ENCODE measurements at places on chromosomes 12 and 14.

- no peak for DNase-seq
Observed at GRCh38 chr12:31600252-31600651, 9.3 kb upstream of the DENND5B start.

- DNase-seq = no peak
Observed at GRCh38 chr14:33420051-33420627, 481.5 kb downstream of the NPAS3 start.

DNA sequence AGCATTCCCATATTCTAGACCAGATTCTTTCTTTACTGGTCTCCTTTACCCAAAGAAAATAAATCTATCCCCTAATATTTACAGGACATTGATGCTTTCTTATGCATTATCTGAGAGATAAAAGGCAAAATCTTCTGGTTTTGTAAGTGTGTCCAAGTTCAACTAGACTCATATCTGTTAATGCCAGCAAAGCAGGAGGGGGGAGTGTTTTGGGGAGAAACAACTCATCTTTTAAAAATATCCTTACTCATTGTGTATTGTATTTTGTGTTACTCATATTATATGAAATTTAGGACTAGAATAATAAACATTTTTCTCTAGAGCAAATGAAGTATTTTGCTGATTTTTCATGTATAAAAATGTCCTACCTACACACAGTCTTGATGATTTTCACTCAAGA is 54.8 kb downstream of the SAMD4A start:
- DNase-seq = no peak

- DNase-seq = no peak
Observed at GRCh38 chr12:124388679-124389137, 93.8 kb downstream of the RFLNA start.

DNA sequence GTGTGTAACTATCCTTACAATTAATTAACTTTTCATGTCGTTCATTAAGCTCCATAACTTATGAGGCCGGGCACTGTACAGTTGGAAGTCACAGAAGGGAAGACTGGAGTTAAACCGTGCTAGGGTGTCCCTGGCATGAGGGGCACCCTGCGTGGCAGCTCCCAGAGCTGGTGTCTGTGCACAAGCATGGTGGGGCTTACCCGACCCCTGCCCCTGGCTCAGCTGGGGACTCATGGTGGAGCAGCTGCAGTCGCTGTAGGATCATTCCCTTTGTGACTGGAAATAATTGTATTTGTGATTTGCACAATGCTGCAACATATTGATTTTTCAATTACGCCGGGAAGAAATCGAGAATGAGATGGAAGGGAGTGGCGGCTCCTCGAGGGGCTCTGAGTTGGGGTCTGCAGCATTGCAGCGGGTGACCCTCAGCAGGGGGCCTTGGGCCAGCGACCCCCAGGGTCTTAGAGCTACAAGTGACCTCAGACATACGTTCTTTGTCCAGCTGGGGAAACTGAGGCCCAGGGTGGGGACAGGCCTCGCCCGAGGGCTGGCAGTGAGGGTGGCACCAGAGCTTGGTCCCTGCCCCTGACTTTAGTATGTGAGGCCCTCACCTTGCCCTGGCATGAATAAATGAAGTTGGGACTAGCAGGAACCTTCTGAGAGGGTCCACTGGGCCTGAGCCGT is 125.4 kb downstream of the KIF26A start:
- DNase-seq = no peak

DNA sequence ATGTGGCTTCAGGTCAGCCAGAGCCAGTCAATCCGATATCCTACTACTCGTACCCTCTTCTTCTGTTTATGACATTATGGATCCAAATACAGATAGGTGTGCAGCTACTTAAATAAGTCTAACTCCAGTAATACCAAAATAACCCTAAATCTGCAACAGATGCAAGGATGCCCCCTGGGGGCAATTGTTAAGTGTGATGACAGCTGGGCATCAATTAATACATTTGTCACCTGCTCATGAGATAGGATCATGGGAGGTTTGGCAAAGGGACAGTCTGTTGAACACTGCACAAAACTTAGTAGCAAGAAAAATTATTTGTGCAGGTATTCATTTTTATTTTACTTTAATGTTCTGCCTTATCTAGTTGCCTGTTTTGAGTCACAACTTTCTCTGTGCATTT is 83.2 kb downstream of the SLC38A6 start:
- DNase-seq = no peak

- no peak for DNase-seq
Observed at GRCh38 chr12:54616933-54617680, 17.6 kb downstream of the LACRT start.

- no peak for DNase-seq
Observed at GRCh38 chr12:41189395-41190251, 1.5 kb downstream of the PDZRN4 start.

GRCh38 chr12:62749586-62749985 is 185.4 kb downstream of the PPM1H start:
- DNase-seq = no peak

- DNase-seq = no peak
Observed at GRCh38 chr12:105899589-105899988, 239.2 kb downstream of the NUAK1 start.

- no peak for DNase-seq
Observed at GRCh38 chr14:99246536-99247097, 25.4 kb downstream of the BCL11B start.

GRCh38 chr12:68016136-68016535 is 26.9 kb downstream of the IFNG-AS1 start:
- no peak for DNase-seq

- no peak for DNase-seq
Observed at GRCh38 chr12:9364224-9365176, 156.3 kb upstream of the PZP start.

- no peak for DNase-seq
Observed at GRCh38 chr12:123187637-123188036, 36.7 kb upstream of the PITPNM2 start.

DNA sequence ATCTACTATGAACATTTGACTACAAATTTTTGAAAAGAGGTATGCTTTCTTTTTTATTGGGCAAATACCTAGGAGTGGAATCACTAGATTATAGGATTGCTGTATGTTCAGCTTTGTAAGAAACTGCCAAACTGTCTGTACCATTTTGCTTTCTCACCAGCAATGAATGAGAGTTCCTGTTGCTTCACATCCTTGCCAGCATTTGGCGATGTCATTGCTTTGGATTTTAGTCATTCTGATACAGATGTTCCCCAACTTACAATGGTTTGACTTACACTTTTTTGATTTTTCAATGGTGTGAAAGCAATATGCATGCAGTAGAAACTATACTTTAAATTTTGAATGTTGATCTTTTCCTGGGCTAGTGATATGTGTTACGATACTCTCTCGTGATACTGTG is 328.7 kb downstream of the RAD51B start:
- DNase-seq = no peak

DNA sequence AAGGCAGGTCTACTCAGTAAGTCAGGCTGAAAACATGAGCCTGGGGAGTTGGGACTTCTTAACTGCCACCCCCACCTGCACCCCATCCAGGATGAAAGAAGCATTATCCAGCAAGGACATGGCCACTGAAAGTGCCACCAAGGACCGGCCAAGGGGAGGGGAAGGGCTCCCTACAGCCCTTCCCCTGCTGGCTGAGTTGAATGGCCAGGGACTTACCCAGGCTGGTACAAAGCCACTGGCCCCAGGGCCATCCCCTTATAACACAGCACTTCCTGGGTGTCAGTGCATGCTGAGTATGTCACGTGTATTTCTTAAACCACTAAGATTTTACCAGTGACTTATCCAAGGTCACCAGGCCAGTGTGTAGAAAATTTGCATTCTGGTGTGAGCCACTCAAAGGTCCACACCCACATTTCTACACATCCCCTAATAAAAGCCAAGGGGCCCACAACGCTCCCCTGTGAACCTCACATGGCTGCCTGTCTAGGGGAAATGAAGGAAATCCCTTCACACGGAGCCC is 29.3 kb upstream of the ZFP36L1 start:
- peak; percentile 70 for DNase-seq

- peak; percentile 94 for DNase-seq
Observed at GRCh38 chr12:51025836-51026638, at the start of gene SLC11A2. Gene SLC11A2 (minus strand): TSS chr12:51026384. CDS start chr12:51010728, 15,656 bp downstream.

DNA sequence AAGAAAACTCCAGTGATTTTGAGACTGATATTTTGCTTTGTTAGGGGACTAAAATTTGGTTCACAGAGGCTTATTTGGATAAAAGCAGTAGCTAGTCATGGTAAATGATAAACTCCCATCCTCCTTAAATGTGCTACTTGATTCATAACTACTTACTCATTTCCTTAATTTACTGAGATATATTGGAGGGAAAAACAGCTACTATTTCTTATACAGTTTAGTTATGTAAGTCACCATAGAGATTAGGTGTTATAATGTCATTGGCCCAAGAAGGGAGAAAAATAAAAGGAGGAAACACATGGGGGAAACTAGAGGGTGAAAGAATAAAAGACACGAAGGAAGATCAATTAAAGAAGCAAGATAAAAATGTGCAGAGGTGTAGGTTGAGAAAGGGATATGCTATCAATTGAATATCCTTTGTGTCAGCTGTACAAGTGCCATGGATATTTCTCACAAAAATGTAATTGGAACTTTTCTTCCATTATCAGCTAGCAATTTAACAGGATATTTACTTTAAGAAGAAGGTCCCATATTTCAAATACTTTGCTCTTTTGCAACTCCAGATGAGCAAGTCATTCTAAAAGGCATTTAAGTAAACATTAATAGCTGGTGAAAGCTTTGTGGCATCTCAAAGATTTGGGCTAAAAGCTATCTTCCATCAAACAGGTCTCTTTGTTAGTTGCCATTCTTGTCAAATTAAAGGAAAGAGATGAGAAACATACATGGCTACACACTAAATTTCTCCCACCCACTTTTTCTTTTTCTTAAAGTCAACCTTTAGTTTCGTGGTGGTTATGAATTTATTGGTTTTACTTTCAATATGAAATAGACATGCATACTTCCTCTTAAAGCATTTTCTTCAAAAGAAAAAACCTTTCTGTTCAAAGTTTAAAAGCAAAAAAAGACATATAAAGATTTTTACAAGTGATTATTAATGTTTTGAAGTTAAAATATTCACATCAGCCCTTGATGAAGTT is 439.5 kb downstream of the CCER1 start:
- DNase-seq = no peak

DNA sequence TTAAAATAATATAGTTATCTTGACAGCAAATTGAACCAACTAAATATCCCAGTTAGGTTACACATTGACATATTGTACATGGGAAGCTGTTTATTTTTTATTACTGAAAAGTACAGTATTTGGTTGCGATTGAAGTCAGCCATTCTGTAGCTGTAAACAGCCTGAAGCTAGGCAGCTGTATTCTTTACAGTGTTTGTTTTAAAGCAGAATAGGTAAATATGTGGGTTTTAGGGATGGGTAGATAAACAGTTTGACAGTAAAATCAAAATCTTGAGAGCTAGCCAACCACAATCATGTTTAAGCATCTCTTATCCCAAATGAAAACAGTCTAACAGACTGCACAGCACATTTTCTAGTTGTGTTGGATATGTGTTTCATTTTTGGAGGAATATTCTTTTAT is 45.7 kb downstream of the TTC6 start:
- DNase-seq = no peak

DNA sequence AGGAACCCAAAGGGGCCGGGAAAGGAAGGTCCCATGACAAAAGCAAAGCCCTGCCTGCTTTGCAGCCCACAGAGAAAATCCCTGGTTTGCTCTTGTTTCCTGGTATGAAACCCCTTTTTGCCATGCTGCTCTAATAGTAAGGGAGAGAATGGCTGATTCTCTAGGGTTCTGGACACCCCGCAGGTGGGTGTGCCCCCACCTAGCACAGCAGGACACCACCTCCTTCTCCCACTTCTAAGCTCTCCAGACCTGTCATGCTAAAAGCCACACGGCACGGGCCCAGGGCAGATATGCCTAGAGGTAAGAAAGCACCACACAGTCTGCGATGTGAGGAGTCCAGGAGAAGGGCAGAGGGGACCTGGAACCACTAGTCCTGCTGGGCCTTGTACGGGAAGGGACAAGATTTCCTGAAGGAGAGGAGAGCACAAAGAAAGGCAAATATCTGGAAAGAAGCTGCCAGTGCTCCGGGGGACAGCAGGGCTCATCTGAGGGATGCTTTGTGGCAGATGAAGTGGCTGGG is 113.3 kb downstream of the BCL11B start:
- DNase-seq = no peak

DNA sequence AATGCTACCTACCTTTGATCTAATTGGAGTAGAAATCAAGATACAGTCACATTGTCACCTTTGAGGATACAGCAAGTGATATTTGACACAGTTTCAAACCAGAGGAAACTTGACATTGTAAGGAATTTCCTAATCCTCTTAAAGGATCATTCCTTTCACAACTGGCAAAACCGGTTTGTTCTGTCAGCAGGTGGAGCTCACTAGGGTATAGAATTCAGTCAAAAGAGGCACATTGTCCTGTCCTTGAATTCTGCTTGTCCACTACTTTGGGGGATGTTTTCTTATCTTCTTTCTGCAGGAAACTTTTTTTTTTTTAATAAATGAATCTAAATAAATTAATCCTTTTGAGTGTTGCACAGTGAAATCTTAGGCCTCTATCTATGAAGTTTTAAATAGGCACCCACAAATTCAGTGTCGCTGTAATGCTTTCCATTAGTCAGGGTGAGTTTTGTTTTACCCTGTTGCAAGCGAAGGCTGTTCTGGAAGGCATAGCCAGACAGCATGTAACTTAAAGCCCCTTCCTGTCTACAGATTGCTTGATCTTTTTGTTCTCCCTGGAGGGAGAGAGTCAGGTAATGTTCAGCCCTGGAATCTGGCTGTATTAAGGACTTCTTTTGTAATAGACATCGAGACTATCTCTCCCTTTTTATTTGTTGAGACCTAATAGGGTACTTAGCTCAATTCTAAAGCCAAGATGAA is 285.0 kb upstream of the RGS6 start:
- no peak for DNase-seq

- no peak for DNase-seq
Observed at GRCh38 chr14:104589338-104590195, 10.0 kb downstream of the C14orf180 start.

DNA sequence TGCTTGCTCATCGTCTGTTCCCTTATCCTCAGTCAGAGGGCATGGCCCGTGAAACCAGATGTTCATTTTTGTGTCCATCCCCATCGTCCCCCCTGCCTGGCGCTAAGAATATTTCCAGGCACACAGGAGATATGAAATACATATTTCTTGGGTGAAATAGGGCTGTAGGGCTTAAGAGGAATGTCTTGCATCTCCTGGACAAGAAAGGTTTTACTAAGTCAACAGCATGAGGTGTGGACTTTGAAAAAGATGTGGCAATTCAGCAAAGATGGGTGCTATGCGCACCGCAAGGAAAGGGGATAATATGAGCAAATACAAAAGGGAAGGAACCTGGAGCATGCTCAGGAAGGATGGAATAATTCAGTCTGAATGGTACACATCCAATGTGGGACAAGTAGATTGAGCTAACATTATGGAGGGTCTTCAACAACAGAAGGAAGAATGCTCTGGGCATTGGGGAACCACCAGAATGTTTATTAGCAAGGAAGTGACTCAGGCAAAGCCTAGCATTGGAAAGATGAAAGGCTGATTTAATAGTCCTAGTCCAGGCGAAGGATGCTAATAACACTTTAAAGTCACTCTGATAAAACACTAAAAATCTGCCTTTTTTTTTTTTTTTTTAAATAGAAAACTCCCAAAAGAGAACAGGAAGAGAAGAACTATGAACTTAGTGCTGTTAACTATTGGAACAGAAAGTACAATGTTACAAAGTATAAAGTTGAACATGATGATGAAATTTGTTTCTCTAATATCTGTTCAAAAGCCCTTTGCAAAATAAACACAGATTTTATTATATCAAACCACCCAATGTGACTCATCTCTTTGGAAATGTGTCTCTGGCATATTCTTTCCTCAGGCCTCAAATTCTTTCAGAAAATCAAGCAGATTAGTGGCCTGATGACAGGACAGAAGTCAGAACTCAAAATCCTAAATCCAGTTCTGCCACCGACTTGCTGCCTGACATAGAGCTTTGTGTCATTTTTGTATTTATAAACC is 449.5 kb downstream of the BCAT1 start:
- no peak for DNase-seq
